ENCODE measurements at places on chromosomes 13 and 19.

DNA sequence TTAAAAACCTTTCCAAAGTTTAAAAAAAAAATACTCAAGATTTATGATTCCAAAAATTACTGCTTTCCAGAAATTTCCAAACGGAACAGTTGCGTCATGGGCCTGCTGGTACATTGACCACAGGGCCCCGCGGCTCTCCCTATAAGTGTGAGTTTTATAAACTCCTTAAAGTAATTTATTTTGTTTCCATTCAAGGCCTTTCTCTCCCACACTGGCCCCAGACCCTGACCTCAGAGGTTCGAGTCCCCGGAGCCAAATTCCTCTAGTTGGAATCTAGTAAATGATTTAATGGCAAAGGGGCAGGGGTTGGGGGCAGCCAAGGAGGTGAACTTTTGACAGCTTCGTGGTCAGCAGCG, 97.5 kb downstream of the INSR start:
- DNase-seq: peak; percentile 59

GRCh38 chr13:20441056-20441455, 84.6 kb downstream of the CRYL1 start:
- peak; percentile 55 for DNase-seq

DNA sequence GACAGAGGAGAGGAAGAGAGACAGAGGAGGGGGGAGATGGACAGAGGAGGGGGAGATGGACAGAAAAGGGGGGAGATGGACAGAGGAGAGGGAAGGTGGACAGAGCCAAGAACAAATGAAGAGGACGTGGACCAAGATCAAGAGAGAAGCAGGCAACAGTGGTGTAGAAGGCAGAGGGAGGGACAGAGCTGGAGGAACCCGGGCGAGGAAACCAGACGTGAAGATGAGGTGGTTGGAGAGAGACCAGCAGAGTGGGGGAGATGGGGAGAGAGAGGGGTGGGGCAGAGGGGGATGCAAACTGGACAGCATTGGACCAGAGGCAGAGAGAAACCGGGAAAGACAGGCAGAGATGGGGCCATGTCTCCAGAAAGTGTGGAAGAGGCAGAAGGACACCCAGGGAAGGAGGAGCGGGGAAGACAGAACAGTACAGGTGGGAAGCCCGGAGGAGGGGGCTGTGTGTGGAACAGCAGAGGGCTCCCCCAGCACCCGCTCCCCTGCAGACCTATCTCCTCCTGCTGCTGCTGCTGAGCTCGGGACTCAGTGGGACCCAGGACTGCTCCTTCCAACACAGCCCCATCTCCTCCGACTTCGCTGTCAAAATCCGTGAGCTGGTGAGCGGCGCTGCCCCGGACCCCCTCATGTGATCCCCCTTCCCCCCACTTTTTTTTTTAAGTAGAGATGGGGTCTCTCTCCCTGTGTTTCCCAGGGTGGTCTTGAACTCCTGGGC, 1.3 kb downstream of the FLT3LG start:
- no peak for DNase-seq

- no peak for DNase-seq
These were observed 71.8 kb downstream of the GADD45B start for GRCh38 chr19:2547721-2548120.

DNA sequence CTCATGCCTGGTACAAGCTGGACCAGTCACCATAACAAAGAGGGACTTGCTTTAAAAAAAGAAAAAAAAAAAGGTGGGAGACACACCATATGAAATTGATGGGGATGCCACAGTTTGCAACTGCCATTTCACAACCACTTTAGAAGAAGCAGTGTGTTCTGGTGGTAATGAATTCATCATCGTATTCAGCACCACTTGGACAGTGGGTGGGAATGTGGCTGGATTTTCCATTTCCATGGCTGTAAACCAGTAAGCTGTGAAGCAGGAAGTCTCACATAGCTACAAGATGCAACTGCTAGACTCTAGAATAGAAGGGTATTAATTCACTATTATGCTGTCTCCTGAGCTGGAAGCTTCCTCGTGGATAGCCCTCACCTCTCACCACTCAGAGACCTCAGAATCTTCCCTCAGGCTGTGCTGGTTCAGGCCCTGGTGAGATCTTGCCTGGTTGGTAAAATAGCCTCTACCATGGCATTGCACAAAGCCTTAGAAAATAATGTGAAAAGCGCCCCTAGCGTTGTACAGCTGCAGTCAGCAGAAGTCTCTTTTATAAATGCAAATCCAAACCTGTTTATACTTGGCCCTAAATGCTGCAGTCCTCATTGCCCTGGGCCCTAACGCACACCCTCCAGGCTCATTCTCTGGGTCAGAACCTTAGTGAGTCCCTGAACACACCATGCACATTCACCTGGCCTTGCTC, 150.7 kb downstream of the KCTD15 start:
- DNase-seq: no peak

- no peak for DNase-seq
These were observed 64.6 kb upstream of the RAP2A start for GRCh38 chr13:97369261-97369893.

DNA sequence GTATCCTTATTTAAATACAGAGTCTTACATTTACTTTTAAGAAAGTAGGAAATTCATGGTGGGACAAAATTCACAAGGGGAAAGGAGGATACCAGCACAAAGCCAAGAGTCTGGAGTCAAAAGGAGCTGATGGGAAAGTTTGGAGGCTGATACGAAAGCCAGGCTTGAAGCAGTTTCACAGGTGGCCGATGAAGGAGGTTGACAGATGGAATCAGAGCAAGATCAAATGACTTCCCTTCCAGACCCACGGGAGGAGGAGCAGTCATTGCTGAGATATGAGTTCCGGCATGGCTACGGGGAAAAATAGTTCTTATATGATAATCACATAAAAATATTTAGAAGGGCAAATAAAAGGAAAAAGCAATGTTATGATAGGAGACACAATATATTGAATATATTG, 65.0 kb downstream of the DGKH start:
- DNase-seq: no peak
